Lower leg skin (tissue), 4 donors: ENCODE measurements at places on chromosomes 16 and 17.

DNA sequence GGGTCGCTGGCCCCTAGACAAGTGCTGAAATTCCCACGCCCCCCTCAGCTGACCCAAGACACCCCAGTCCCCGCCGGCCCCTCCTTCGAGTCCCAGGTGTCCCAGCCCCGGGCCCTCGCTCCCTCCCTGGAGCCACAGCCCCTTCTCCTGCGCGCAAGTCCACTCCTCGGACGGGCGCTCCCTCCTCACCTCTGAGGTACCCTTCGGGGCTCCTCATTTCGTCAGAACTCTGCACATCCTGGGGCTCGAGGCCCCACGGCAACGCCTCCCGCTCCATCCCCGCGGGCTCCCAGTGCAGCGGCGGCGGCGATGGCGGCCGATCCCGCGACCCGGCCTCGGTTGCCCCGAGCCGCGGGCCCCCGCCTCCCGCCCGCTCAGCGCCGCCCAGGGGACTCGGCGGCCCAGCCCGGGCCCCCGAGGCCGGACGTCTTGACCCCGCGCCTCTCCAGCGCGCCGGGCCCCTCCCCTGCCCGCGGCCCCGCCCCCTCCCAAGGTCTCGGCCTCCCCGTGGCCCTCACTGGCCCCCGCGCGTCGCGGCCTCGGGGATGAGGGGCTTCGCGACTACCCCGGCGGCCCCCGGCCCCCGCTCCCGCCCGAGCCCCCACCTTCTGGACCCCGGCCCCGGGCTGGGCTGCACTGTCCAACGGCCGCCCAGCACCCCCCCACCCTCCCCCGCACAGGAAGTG, at the start of gene ZNF768:
ZNF768 (minus strand) TSS at position 430 of the 686 bp plus-strand sequence; CDS start at position 277, 153 bp downstream.
- DNase-seq: peak; percentile 90

GRCh38 chr16:2966043-2966807, 2.1 kb downstream of the KREMEN2 start:
- DNase-seq: no peak

DNA sequence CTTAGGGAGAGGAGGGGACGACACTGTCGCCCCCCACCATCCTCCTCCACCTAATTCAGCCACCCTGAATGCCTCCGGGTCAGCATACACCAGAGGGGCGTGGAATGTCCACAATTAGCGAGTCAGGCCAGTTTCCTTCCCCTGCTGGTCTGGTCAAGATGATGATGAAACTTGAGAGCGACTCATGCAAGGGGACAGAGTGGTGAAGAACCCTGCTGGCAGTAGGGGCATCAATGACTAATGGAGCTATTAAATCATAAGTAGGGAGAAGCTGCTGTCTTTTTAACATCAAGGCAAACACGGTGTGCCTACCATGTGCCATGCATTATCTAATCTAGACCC, 7.2 kb downstream of the SPACA3 start:
- no peak for DNase-seq

GRCh38 chr17:62700964-62701705, 73.7 kb downstream of the MRC2 start:
- DNase-seq: no peak

- no peak for DNase-seq
Observed at GRCh38 chr16:85363881-85364280, 249.2 kb upstream of the GSE1 start.

DNA sequence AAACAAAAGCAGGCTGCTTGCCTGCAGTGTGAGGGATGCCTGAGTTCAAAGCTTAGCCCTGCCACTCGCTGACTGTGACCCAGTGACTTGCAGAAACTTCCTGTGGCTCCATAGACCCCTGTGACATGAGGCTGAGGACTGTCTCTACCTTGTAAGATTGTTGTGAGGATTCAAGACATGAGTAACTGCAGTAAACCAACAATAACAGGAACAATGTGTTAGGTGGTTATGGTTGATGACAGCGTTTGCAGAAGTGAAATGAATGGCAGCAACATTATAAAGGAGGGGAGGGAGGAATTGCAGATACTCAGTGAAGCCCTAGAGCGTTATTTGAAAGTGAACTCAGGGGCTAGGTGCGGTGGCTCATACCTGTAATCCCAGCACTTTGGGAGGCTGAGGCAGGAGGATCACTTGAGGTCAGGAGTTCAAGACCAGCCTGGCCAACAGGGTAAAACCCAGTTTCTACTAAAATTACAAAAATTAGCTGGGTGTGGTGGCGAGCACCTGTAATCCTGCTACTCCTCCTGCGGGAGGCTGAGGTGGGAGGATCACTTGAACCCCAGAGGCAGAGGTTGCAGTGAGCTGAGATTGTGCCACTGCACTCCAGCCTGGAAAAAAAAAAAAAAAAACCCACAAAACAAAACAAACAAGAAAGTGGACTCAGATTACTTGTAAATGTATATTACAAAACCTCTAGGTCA, 33.5 kb upstream of the EMP2 start:
- DNase-seq: no peak

DNA sequence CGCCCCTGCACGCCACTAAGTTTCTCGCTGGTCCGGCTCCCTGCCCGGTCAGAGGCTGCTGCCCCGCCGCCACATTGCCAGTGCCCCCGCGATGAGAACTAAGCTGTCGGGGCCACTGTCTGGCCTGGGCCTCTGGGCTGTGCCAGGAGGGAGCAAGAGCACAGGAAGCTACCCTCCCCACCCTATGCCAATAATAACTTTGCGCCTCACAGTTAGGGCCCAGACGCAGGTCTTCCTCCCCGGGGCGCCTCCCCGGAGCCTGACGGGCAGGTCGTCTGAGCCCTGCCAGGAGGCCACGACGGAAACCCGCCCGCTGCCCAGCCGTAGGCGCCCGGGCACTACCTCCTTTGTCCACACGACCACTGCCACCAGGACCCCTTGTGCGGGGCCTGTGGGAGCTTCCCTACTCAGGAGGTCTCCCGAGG, 1.5 kb downstream of the ZFPM1 start:
- DNase-seq: no peak

DNA sequence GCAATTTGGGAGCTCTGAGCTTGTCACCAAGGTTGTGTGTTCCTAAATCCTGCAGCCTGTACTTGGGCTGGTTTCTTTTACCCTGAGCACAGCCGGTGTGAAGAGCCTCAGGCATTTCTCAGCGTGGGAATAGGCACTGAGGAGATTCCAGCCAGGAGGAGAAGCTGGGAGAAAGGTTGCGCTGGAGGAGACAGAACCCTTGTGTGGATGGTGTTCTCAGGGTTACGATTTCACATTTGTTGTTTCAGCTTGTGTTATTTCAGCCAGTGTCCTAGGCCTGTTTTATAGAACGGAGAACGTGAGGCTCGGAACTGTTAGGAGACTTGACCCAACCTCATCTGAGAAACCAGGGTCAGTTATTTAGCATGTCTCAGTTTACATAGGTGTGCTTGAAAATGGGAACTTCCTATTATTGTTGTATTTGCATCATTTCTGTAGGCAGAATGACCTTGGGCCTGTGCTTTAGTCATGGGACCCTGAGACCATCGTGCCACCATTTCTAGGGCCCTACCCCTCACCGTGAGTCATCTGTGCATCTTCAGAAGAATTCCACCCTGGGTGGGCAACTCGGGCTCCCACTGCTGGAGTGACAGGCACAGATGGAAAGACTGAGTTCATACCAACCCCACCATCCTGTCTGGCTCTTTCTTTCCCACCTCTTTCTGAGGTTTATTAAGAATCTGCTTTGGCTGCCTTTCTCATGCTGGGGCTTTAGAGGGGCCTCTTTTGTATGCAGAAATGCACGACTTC, 134.9 kb downstream of the MSI2 start:
- DNase-seq: no peak

DNA sequence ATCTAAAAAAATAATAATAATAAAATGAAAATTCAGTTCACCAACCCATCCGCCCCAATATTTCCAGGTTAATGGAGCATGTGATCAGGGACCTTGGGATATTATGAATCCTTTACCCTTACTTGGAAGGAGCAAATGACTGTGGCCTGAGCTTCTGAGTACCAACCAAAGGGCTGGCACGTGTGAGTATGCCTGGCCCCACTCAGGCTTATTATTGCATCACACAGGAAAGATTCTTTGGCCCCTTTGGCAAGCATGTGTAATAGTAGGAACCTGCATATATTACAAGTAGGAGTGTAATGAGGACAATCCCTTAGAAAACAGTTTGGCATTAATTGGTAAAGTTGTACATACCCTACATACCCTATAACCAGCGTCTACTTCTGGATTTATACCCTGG, 7.2 kb upstream of the C17orf78 start:
- no peak for DNase-seq

GRCh38 chr17:81858967-81859905, 1.1 kb downstream of the P4HB start:
- no peak for DNase-seq

DNA sequence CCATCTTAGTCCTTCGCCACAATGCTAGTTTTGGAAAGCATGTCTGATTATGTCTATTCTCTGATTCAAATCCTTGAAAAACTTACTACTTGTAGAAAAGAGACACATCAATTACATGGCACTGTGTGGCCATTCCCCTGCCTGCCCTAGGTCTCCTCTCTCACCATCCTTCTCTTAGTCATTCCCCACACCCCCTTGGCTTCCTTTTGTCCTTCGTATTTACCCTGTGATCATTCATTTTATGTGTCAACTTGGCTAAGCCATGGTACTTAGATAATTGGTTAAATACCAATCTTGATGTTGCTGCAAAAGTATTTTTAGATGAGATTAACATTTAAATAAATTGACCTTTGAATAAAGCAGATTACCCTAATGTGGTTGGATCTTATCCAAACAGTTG, 122.9 kb upstream of the CDH11 start:
- no peak for DNase-seq

- no peak for DNase-seq
Observed at GRCh38 chr17:75847614-75848522, 3.7 kb upstream of the UNC13D start.

GRCh38 chr16:80366023-80366422, 174.8 kb upstream of the DYNLRB2 start:
- no peak for DNase-seq

- no peak for DNase-seq
Observed at GRCh38 chr16:71524566-71525553, 1.4 kb upstream of the CHST4 start.

- DNase-seq: no peak
Observed at GRCh38 chr17:82615084-82616020, 32.9 kb downstream of the WDR45B start.
